ENCODE measurements at places on chromosomes 1 and 21.

DNA sequence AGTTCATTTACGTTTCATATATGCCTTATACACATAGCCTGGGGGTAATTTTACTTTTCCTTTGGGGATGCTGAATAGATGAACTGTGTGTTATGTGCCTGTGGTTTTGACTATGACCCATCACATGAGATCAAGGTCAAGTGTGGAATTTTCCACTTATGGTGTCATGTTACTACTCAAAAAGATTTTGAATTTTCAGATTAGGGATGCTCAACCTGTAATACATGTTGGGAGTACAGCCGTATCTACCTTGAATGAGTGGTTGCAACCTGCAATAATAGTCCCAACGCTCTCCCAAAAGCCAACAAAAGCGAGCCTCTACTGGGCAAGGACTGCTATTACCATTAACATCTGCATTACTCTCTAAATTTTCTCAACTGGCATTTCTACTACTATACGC lies 68.5 kb upstream of the SDC3 start:
- DNase-seq, result peak; percentile 28

DNA sequence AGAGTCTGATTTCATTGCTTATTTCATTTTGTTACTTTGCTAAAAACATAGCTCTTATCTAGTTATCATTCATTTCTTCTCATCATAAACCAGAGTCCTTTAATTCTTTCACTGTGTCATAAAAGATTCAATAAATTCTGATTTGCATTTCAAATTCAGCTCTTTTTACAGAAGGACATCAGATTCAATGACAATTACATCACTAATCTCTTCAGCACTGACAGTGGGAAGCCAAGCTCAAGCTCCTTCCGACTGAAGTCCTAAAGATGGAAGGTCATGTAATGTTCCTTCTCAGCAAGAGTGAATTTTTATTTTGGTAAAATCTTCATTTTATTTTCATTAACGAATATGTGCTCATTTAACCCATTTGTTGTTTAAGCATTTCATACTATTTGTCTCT lies 530.7 kb upstream of the ADGRL2 start:
- DNase-seq, result no peak

- DNase-seq, result no peak
Measured at GRCh38 chr1:198741744-198742143, 102.9 kb downstream of the PTPRC start.

DNA sequence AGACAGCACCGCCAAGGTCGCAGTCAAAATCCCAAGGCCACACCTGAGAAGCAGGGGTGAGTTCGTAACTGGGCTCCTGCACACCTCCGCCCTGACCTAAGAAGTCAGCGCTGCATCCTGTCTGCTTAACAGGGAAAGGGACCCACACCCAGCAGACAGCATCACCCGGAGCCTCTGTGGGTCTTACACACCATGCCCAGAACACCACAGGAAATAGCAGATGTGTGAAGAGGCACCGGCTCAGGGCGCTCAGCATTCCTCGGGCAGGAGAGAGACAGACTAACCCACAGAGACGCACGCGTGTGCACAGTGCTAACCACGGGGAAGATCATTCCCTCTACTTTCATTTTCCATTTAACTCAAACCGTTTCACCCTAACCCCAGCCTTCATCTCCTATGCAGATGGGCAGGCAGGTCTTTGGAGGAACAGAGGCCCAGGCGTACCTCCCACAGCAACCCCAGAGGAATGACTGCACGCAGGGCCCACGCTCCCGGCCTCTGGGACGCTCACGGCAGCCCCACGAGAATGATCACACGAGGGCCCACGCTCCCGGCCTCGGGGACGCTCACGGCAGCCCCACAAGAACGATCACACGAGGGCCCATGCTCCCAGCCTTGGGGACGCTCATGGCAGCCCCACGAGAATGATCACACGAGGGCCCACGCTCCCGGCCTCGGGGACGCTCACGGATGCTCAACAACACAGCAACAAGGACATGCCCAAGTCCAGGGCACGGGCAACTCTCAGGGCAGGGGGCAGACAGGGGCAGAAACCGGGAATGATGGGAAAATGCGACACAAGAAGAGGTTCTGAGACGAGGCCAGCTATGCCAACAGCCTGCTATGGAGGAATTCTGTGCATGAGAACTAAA lies 20.9 kb downstream of the POFUT2 start:
- no peak for DNase-seq

DNA sequence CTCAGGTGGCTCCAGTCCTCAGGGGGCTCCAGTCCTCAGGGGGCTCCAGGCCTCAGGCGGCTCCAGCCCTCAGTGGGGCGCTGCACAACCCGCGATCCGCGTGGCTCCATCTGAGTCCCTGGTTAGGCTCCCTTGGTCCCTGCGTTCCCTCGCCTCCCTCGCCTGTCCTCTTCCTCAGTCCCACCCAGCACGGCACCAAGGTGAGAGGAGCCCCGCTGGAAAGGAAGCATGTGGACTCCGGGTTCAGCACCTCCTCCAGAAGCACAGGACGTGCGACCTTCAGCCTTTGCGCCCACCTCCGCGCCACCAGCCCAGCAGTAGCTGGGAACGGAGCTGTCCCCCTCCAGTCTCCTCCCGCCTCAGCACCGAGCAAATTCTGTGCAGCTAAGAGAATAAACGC lies 8.1 kb upstream of the OR2M5 start:
- no peak for DNase-seq

GRCh38 chr21:38807986-38808385 lies 2.3 kb downstream of the ETS2 start:
- peak; percentile 59 for DNase-seq

- no peak for DNase-seq
Measured at GRCh38 chr1:39613250-39613649, 26.2 kb downstream of the HEYL start.

- DNase-seq, result no peak
Measured at GRCh38 chr1:55209247-55209646, 5.9 kb downstream of the USP24 start.

Data from NCI-H1417 (cell line).